Peyer's patch (tissue), 4 donors: ENCODE measurements at places on chromosomes 4 and X. TPM values are rescaled to one million over a fixed set of nuclear protein-coding genes. Genes with fewer than 3 reads are reported as not detected.

DRD5 gene
- total RNA-seq: not detected

ARAP2 gene
- 87.7 TPM for total RNA-seq

PFKFB1 gene
- not detected for total RNA-seq

- H3K27me3 ChIP-seq: no peaks in the 10 kb centered on the region
- H3K36me3 ChIP-seq: no peaks in the 10 kb centered on the region
- no peak for DNase-seq
- no peak overlapping the region for H3K27ac ChIP-seq
These were observed 38.6 kb upstream of the CEP135 start for GRCh38 chr4:55910140-55910539.

DNA sequence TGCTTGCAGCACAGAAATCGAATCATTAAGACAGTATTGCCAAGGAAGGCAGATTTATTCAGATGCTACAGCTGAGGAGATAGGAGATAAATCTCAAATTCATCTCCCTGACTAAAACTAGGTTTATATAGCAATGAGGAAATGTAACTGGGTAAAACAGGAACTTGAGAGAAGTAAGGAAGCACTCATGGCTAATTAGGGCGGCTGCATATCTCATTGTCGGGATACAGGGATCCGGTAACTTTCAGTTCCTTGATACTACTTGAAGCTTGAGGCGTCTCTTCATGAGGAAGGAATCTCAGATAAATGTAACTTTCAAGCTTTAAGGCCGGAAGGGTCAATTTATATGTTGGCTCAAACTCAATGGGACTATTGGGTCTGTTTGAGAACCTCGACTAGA is 129.2 kb upstream of the WDR1 start:
- no peaks in the 10 kb centered on the region for H3K27me3 ChIP-seq
- no peaks in the 10 kb centered on the region for H3K4me1 ChIP-seq
- no peak for DNase-seq
- no peak overlapping the region for H3K4me3 ChIP-seq
- H3K27ac ChIP-seq: no peak overlapping the region

- no peak overlapping the region for H3K4me3 ChIP-seq
- no peak for DNase-seq
- no peaks in the 10 kb centered on the region for H3K36me3 ChIP-seq
- H3K27me3 ChIP-seq: no peaks in the 10 kb centered on the region
- H3K27ac ChIP-seq: no peak overlapping the region
These were observed 96.6 kb downstream of the SH3KBP1 start for GRCh38 chrX:19790829-19791228.

DNA sequence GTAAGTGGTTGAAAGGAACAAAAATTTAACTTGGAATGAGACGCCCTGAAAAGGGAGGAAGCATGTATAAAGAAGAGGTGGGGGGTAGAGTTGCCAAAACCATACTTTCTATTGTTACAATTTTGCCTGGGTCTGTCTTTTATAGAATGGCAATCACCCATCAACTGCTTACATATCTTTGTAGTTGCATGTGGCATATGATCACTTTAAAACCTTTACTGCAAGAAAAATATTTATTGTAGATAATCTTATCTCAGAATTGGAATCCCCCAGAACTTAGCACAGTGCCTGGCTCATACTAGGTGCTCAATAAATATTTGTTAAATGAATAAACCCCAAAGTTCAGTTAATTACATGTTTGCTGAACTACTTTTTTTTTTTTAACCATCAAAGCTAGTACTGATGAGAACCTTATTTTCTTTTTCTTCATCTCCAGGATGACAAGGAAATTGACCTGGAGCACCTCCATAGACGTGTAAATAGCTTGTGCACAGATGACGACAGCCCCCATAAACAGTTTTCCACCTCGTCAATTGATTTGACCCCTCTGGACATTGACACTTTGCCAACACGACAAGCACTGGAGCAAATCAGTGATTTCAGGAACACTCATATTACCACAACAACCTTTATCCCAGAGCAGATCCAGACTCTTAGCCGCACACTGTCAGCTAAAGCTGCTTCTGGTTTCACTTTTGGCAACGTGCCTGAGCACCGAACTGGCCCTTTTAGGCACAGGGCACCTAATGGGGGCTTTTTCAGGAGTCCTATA is 56.7 kb upstream of the ATOH1 start:
- H3K27me3 ChIP-seq: no peaks in the 10 kb centered on the region
- H3K36me3 ChIP-seq: no peaks in the 10 kb centered on the region
- H3K4me1 ChIP-seq: no peaks in the 10 kb centered on the region

DNA sequence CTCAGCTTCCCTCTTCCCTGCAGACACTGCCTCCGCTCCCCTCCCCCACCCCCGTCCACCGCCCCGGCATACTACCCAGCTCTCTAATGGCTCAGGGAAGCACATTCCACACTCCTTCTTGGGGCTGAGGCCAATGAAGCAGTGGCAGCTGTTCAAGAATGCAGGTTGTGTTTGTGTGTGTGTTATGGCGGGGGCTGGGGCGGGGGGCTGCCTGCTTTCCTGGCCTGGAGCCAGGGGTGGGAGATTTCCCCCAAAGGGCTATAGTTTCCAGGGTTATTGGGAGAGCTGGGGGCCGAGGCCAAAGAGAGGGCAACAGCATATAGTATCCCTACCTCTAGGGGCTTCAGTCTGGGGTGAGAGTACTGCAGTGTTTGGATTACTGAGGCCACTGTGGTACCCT is 149.4 kb downstream of the EFNB1 start:
- H3K27ac ChIP-seq: no peak overlapping the region
- DNase-seq: no peak
- no peaks in the 10 kb centered on the region for H3K27me3 ChIP-seq

GRCh38 chrX:102808336-102808735 is 87.8 kb downstream of the GPRASP3 start:
- no peaks in the 10 kb centered on the region for H3K27me3 ChIP-seq
- no peak overlapping the region for H3K27ac ChIP-seq
- no peaks in the 10 kb centered on the region for H3K4me1 ChIP-seq

GRCh38 chr4:182975806-182976205 is 58.6 kb upstream of the DCTD start:
- no peaks in the 10 kb centered on the region for H3K36me3 ChIP-seq
- no peak for DNase-seq
- H3K27ac ChIP-seq: no peak overlapping the region
- no peaks in the 10 kb centered on the region for H3K27me3 ChIP-seq

GRCh38 chr4:157781361-157781760 is 391.5 kb downstream of the GASK1B start:
- no peak overlapping the region for H3K27ac ChIP-seq
- DNase-seq: no peak
- no peaks in the 10 kb centered on the region for H3K4me1 ChIP-seq
- H3K4me3 ChIP-seq: no peak overlapping the region

DNA sequence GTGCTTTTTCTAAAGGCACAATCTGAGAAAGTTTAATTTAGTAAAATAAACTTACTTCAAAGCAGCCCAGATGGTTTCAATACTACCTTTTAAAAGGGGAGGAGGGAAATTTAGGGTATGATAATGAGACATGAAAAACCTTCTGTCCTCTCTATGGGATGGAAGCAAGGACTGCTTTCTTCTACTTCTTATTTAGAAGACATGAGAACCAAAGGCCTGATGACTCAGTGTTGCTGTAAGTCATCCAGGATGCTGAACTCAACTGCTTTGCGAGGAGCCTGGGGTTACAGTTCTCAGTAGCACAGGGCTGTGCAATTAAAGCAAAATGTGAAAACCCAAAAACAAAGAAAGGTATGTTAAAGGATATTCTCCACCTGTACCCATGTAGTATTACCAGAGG is 140.8 kb upstream of the EDNRA start:
- no peaks in the 10 kb centered on the region for H3K36me3 ChIP-seq
- no peak for DNase-seq
- H3K27ac ChIP-seq: no peak overlapping the region
- no peak overlapping the region for H3K4me3 ChIP-seq
